ENCODE measurements at places on chromosomes 5 and 9.

DNA sequence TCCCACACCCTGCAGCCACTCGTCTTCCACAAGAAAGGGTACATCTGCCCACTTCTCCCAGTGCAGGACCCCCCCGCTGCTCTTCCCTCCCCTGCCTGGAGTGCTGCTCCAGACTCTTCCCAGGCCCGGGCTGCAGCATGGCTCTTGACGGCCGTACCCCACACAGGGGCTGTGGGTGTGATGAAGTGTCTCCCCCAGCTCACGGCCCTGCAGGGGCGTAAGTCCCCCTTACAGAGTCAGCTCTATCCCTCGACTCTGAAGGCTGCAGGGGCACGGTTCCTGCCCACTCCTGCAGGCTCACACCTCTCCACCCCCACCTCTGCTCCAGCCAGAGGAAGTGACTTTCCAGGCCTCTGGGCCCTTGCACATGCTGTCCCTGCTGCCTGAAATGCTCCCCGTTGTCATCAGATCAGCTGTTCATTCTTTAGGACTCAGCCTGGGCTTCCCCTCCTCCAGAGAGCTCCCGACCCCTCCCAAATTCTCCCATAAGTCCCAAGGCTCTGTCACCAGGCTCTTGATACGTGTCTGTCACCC, 180.6 kb upstream of the IER5L start:
- DNase-seq = no peak

DNA sequence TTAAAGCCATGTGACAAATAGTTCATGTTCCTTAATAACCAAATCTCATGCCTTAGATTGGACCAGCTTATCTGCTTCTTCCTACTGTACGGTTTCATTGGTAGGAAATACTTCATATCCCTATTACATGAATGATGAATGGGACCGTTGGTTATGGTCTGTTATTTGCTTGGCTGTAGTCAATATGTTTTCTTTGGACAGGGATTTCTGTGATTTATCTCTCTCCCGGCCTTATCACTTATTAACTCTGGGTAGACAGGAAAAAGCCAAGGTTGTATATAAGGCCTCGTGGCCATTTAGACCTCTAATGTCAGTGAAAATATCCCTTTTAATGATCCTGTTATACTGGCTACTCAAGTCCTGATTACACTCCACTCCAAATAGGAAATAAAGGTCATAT, 330.6 kb downstream of the EBF1 start:
- no peak for DNase-seq

- peak; percentile 99 for DNase-seq
These were observed 75.6 kb downstream of the USP20 start for GRCh38 chr9:129910628-129911567.

- DNase-seq = no peak
These were observed 183.3 kb downstream of the MED10 start for GRCh38 chr5:6194906-6195612.

GRCh38 chr5:159825551-159826051, 90.7 kb upstream of the ADRA1B start:
- DNase-seq = no peak

DNA sequence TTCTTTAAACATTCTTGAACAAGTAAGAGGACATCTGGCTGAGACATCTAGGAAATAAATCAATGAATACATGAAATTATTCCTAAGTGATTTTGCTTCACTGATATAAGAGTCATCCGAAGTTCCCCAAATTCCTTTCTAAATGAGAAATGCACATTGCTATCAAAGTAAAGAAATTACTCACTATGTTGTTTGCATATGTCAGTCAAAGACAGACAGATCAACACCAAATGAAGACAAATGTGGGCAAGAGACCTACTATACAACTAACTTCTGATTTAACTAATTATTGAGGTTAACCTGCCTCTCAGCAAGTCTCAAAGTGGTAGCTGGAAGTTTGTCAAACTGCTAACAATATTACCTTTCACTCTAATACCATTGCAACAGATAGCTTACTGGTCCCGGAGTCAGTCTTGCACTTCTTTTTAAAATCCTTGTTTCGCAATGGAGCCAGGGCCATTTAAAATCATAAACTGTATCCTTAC, 13.2 kb downstream of the TUT7 start:
- no peak for DNase-seq

DNA sequence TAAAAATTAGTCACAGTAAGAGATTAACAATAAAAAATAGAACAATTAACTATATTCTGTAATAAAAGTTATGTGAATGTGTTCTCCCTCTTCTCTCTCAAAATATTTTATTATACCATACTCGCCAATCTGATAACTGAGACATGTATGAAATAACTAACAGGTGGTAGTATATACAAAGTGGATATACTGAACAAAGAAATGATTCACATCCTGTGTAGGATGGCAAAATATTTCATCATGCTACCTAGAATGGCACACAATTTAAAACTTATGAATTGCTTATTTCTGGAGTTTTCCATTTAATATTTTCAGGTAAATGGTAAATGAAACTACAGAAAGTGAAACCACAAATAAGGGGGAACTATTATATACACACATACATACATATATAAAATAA, 152.5 kb downstream of the RNF180 start:
- DNase-seq = no peak

GRCh38 chr9:96121136-96121535, 180.8 kb downstream of the HSD17B3 start:
- no peak for DNase-seq

- peak; percentile 100 for DNase-seq
These were observed 29.5 kb downstream of the TGFBI start for GRCh38 chr5:136058039-136058971.

- no peak for DNase-seq
These were observed 39.7 kb downstream of the TLE1 start for GRCh38 chr9:81649475-81650240.

DNA sequence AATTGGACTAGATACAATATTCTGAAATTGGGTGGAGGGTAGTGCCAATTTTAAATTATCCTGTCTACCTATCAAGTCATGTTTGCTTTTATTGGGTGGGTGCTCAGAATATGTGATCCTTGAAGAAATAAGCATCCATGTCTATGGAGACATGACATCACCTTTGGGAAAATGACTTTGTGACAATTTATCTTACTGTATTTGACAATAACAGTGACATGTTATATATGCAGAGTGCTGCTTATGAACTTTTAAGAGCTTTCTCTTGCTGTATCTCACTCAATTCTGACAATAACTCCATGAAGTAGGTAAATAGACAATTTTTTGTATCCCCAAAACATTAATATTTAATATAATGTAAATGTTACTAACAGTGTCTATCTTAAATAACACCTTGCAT, 15.1 kb upstream of the ACTBL2 start:
- DNase-seq = no peak
